Stimulated activated CD4-positive, alpha-beta T cell treated with anti-CD3 and anti-CD28 coated beads, TNF-alpha, amount 100 ng/mL, for 48 hours (primary cell): ENCODE measurements at places on chromosomes 16 and 17.

DNA sequence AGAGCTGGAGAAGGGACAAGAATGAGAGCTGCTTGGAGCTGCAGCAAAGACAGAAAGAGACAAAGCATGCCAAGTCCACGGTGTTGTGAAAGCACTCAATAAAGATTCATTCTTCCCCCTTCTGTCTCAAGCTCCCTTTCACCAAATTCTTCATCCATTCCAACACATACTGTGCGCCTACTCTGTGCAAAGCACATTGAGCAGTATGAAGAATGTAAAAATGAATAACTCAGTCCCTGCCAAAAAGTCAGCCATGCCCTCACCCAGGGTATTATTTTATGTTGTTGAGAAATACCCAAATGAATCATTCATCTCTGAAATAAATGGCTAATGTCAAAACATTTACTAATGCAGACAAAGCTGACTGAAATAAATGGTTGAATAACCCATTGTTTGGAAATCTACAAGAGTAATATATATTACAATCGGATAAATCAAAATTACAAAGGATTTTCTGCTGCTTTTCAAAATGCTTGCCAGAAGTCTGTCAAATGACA is 282.9 kb upstream of the IRX5 start:
- DNase-seq, result no peak

GRCh38 chr17:78883533-78884131 is 19.4 kb downstream of the CEP295NL start:
- no peak for DNase-seq

DNA sequence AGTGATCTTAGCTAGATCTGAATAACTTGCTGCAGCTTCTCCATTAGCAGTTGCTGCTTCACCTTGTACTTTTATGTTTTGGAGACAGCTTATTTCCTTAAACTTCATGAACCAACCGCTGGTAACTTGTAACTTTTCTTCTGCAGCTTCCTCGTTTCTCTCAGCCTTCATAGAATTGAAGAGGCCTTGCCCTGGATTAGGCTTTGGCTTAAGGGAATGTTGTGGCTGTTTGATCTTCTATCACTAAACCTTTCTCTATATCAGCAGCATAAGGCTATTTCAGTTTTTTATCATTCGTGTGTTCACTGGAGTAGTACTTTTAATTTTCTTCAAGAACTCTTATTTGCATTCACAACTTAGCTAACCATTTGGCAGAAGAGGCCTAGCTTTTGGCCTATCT is 21.5 kb upstream of the TMEM92 start:
- no peak for DNase-seq

DNA sequence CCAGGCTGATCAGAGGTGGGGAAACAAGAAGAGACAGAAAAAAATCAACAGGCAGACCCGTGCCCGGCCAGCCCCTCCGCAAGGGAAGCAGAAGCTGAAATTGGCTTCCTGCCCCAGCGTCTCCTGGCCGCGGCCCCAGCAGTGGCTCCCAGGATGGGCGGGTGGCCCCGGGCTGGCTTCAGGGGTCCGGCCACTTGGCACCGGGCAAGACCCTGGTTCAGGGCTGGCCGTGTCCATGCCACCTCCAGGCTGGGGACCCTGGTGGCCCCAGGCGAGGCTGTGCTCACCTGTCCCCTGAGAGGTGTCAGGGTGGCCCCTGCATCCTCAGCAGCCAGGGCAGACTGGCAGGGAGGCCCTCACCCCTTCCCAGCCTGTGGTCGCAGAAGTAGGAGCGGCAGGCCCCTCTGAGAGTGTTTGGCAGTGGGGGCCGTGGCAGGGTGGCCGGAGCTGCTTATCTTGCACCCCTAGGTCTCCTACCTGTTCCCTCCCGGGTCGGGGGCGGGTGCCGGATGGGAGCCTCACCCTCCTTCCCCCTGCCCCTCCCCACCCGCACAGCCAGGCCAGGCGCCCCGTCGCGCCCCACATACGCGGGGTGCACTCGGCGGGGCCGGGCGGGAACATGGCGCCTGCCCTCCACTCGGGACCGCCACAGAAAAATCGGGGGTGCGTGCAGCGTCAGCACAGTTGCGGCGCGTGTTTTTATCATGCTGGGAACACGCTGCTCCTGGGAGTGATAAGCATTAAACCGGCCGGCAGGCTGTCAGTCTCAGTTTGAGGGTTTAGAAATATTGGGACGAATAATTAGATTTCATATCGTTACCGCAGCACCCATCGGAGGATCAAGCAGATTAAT is 46.7 kb upstream of the ZC3H18 start:
- no peak for DNase-seq

DNA sequence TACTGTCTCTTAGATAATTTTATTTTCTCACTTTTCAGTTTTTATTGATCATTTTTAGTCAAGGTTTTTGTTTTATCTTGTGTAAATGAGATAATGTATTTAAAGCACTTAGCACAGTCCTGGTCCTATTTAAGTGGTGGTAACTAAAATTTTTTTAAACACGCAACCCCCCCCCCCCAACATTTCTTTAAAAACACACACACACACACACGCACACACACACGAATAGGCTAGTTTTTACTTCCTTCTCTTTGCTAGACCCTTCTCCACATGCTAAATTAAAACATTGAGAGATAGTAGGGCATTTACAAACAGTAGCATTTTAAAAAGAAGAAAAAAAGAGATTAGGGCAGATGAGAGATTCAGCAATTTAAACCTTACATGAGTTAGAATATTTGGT is 5.0 kb downstream of the NFATC3 start:
- DNase-seq, result no peak

DNA sequence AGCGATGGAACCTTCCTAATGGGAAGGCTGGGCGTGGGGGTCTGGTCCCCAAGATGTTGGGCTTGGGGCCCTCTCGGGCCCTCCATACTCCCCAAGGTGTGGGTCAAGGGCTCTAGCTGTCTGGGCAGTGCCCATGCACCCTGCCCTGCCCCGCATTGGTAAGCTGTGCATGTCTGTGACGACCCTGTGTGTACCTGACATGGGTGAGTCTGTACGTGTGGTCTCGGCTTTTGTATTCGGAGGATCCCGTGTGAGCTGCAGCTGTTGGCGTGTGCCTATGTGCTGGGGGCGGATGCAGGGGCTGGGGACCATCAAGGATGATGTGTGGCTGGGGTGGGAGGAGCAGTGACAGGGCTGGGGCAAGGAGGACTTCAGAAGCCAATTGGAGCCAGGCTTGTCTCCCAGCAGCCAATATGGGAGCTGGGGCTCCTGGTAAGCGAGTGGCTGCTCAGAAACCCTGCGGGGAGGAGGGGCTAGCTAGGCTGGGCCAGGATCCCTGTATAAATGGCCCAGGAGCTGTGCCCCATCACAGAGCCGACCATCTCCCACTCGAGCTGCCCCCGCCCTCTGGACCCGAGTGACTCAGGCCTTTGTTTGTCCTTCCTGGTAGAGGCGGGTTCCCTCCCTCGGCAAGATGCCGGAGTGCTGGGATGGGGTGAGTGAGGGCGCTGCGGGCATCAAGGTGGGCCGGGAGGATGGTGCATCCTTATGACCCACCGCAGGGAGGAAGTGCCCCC is at the start of gene NDRG4:
Gene NDRG4, plus strand, starts transcription at position 529 of the 737 bp plus-strand sequence. Its CDS starts 106 bp downstream, at position 635.
- no peak for DNase-seq

GRCh38 chr16:10367616-10368188 is 18.2 kb upstream of the ATF7IP2 start:
- DNase-seq, result no peak

GRCh38 chr17:12789075-12789480 is 220 bp upstream of the ARHGAP44 start:
- peak; percentile 10 for DNase-seq

- DNase-seq, result no peak
These were observed 31.3 kb upstream of the KSR1 start for GRCh38 chr17:27424941-27425340.

DNA sequence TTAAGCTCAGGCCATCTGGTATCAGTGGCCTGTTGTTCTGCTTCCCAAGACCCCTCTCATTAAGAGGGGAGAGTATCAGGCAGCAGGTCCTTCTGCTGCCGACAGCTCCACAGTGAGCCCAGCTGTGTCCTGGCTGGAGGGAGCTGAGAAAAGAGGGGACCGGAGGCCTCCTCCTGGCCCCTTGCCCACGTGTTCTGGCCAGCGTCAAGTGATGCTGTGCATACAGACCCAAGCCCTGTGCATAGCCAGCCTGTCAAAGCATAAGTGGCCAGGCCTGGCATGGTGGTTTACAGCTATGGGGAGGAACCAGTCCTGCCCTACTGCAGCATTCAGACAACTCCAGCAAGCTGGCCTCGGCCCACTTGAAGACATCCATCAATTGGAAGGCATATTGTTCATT is 48.0 kb downstream of the ABCC6 start:
- DNase-seq, result no peak

DNA sequence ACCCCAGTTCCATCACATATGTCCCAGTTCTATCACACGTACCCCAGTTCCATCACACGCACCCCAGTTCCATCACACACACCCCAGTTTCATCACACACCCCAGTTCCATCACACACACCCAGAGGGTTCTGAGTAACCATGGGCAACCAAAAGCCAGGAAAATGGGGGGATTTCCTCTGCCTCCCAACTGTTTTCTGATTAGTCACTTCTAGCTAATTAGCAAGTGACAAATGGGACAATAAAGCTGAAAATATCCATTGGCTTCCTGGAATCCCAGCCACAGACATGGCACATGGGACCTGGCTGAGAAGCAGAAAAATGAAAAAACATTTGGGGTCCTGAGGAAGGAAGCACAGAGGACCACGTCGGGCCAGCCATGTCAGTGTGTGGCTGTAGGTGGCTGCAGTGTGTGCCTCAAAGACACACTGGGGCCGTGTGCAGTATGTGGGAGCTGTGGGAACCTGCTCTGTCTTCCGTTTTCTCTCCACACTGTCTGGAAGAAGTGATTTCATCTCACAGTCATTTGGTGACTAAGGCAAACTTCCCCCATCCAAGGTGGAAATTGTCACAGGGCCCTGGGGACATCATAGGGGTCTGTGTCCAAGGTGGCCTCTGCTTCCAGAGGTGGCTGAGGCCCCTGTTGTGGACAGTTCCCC is 106.7 kb downstream of the CMIP start:
- no peak for DNase-seq

- no peak for DNase-seq
These were observed 137.9 kb upstream of the GSE1 start for GRCh38 chr16:85475233-85475632.

- DNase-seq, result peak; percentile 71
These were observed 5.2 kb downstream of the CCR7 start for GRCh38 chr17:40559954-40560591.

DNA sequence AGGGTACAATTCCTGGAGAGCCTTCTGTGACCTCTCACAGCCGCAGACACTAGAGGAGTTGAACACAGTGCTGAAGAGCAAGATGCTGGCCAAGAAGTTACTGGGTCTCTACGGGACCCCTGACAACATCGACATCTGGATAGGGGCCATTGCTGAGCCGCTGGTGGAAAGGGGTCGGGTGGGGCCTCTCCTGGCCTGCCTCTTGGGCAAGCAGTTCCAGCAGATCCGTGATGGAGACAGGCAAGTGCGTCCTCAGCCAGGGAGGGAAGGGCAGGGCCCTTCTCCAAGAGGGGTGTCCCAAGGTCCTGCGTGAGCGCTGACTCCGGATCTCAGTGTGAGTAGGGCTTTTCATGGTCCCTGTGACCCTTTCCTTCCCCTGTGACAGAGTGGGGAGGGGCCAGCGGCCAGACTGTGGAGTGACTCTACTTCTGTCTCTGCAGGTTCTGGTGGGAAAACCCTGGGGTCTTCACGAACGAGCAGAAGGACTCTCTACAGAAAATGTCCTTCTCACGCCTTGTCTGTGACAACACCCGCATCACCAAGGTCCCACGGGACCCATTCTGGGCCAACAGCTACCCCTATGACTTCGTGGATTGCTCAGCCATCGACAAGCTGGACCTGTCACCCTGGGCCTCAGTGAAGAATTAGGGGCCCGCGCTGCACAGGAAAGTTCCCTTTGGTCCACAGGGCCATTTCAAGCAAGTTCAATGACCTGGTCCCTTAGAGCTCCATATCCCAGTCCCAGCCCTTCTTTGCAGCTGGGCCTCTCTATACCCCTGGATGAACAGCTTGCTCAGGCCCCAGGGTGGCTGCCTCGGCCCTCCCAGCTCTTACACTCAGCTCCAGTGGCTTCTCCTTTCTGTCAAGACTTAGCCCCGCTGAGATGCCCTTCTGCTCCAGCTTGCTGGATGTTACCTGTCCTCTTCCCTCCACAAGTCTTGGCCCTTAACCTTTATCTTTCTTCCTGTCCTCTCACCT is 13.1 kb downstream of the MPO start:
- DNase-seq, result no peak

GRCh38 chr17:31580706-31581490 is 189.4 kb downstream of the RAB11FIP4 start:
- DNase-seq, result no peak

GRCh38 chr16:81861915-81862314 is 82.8 kb downstream of the PLCG2 start:
- DNase-seq, result no peak

GRCh38 chr17:28226563-28227315 is 92.3 kb upstream of the TMEM97 start:
- DNase-seq, result no peak

GRCh38 chr17:45755050-45755449 is 29.1 kb upstream of the CRHR1 start:
- DNase-seq, result no peak

DNA sequence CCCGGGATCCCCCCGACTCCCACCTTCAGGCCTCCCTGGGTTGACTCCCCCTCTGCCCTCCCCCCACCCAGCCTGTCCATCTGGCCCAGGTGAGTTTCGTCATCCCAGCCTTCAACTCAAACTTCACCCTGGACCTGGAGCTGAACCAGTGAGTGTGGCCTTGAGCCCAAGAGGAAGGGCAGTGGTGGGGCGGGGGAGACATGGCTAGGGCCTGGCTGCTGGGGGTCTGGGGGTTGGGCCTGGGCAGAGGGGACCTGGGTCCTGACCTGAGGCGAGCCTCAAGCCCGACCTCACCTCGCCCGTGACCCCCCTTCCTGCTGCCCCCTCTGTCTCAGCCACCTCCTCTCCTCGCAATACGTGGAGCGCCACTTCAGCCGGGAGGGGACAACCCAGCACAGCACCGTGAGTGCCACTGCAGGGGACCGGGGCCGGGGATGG is 10.9 kb downstream of the ADAM11 start:
- no peak for DNase-seq

- DNase-seq, result no peak
These were observed 263.7 kb downstream of the MAP2K6 start for GRCh38 chr17:69678206-69678605.

GRCh38 chr16:52450916-52451315 is 96.0 kb downstream of the TOX3 start:
- DNase-seq, result no peak

- DNase-seq, result no peak
These were observed 10.3 kb downstream of the ZNF385C start for GRCh38 chr17:42087736-42088705.

GRCh38 chr17:64920419-64921172 is 1.3 kb upstream of the LRRC37A3 start:
- no peak for DNase-seq

- no peak for DNase-seq
These were observed 1.3 kb downstream of the RAB40B start for GRCh38 chr17:82696916-82697807.

GRCh38 chr16:68642436-68643101 is 2.5 kb upstream of the CDH3 start:
- DNase-seq, result no peak

- no peak for DNase-seq
These were observed 18.8 kb downstream of the SEZ6 start for GRCh38 chr17:28986714-28987655.
